ENCODE measurements at places on chromosomes 1 and 21. TPM values are rescaled to one million over a fixed set of nuclear protein-coding genes. Genes with fewer than 3 reads are reported as not detected.
A peak's percentile ranks its signal among the peaks of the same experiment; 100 is the strongest.

GRCh38 chr1:167968569-167968968 lies 31.7 kb upstream of the MPC2 start:
- no peak for DNase-seq

Gene PAPPA2
- total RNA-seq, result 14.9 TPM

Gene SFT2D2
- 47.3 TPM for total RNA-seq

Gene TEKT2
- not detected for total RNA-seq

- DNase-seq, result no peak
These were observed 137.2 kb upstream of the NGF start for GRCh38 chr1:115475252-115475651.

DNA sequence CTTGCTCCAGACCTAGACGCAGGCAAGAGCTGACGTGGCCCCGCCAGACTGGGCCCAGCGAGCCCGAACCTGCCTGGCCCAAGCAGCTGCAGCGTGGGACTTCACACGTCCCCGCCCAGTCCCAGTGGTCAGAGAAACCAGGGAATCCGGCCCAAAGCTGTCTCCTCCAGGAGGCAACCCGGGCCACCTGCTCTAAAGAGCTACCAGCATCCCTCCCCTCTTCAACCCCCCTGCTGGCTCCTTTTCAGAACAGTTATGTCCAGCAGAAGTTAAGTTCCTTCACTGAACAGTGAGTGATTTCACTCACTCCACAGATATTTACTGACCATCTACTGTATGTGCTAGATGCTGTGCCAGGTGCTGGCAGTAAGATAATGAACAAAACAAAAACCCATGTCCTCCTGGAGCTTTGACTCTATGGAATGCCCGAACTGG lies 2.1 kb upstream of the EFNA1 start:
- peak; percentile 93 for DNase-seq

DNA sequence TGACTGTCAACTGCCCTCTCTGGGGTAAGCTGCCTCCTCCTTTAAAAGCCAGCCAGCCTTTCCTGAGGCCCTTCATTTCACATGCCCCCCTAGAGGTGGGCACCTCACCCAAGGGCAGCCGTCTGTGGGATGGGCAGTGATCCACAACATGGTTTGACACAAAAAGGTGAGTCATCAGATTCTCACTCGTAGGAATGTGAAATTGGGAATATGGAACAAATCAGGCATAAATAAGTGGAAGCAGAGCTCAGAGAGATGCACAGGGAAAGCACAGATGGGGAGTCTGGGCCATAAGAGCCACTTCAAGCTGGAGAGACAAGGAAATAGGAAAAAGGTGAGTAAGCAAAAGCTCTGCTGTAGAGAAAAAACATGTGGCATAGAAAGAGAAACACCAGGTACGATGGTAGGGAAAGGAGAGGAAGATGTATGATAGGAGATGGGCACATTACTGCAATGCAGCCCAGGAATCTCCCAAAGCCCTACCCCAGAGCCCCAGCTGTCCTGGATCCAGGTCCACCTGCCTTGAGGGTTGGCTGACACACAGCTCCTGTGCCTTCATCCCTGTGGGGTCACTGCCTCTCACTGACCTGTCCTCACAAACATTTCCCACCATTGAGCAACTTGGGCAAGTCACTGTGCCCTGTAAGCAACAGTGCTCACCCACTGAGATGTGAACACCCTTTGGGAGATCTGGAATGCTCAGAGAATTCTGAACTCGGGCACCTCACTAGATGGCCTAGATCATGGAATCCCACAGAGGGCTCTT lies 86.6 kb downstream of the ASTN1 start:
- no peak for DNase-seq

Gene PDC
- total RNA-seq, result not detected

DNA sequence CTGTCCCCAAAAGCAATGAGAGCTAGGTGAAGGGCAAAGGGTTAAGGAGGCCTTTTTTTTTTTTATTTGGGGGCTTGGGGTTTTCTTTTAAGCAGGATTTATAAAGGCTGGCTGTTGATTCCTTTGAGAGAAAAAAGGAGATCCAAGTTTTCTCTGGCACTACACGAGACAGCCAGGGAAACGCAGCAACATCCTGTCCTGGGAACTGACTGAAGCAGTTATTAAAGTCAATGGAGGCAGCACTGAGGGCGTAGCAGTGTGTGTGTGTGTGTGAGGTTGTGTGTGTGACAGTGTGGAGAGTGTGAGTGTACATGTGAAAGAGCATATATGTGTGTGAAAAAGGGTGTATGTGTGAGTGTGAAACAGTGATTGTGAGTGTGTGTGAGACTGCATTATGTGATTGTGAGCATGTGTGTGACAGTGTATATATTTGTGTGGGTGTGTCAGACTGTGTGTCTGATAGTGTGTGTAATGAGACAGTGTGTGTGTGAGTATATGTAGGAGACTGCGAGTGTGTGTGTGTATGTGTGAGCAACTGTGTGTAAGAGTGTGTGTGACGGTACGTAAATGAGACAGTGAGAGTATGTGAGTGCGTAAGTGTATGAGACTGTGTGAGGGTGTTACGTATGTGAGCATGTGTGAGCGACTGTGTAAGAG lies 65.9 kb upstream of the TIAM1 start:
- no peak for DNase-seq

Gene OR2AK2
- not detected for total RNA-seq

DNA sequence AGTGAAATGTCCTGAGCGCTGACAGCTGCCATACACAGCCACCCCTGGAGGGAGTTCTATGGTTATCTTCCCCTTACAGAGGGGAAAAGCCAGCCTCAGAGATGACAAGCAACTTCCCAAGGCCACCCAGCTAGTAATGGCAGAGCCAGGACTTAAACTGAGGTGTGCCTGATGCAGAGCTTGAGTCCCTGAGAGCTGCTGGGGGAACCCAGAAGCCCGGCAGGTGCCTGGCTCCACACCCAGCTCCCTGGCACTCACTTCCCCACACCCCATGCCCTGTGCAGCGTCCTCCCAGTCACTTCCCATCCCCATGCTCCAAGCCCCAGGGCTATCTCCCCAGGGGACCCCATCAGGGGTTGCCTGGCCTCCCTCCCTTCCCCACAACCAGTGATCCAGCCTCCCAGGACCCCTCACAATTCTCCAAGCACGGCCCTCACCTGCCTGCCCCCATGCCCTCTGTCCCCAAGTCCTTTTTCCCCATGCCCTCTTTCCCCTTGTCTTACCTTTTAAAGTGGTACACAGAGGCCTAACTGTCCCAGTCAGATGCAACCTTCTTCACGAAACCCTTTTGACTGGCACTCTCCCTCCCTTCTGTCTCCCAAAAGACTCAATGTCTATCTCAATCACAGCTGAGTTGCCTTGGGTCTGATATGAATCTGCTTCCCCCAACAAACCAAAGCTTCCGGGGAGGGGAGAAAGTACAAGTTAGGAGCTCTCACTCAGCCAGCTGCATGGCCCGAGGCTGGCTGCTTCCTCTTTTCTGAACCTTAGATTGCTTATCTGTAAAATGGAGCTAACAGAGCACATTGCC lies 39.8 kb upstream of the LRP8 start:
- DNase-seq, result no peak

DNA sequence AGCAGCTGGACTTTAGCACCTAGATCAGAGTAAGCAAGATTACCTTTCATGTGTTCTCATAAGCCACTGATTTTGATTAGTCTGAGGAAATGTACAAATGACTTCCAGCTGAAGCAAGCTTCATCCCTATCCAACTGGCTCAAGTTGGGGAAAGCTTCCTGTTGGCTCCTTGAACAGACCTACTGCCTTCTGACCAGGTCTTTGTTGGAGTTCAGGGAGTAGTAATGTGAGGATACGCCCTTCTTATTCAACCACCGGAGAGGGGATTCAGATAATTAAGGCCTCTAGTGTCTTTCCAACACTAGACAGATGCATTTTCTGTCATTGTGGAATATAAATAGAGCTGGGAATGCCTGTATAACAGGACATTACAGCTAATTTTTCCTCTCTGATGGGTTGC lies 268.9 kb downstream of the TGFB2 start:
- DNase-seq, result no peak

DNA sequence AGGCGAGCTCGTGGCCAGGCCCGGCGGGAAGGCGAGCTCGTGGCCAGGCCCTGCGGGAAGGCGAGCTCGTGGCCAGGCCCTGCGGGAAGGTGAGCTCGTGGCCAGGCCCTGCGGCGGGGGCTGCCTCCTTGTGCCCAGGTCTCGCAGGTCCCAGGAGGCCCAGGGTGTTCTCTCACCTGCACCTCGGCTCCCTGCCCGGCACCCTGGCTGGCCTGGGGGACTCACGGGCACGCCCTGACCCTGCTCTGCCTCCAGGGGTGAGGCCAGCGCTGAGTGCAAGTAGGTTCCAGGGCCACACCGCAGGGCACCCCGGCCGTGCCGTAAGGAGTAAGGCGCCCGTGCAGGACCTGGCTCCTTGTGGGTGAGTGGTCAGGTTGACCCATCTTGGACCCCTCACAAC lies 4.4 kb downstream of the SDF4 start:
- no peak for DNase-seq

DNA sequence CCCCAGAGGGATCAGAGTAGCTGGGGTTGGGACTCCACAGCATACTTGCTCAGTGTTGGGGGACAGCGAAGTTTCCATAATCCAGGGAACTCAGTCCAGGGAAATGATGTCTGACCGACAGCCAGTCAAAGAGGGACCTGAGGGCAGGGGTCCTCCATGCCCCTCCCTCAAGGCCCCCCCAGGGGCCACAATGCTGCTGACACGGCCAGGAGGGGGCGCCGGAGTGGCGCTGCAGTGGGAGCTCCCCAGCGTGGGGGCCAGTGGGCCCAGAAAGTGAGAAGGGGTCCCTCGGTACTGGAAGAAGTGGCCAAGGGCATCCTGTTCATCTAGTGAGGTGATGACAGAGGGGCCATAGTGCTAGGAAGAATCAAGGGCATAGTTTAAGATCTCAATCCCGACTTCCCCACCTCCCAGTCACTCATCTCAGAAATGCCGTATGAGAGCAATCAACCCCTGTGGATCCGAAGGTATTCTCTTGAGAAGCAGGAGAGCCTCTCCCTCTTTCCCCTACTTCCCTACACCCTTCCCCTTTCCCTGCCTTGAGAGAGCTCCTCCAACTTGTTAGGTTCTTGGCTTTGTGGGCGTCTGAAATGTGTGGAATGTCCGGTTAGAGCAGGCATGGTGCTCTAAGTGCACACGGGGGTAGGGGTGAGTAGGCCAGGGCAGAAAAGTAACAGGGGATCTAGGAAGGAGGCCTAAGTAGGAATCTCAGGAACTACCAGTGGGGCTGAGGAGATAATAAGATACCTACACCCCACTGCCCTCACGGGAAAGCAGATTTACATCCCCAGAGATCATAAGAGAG lies 4.1 kb downstream of the NUDT17 start:
- DNase-seq, result peak; percentile 59

DNA sequence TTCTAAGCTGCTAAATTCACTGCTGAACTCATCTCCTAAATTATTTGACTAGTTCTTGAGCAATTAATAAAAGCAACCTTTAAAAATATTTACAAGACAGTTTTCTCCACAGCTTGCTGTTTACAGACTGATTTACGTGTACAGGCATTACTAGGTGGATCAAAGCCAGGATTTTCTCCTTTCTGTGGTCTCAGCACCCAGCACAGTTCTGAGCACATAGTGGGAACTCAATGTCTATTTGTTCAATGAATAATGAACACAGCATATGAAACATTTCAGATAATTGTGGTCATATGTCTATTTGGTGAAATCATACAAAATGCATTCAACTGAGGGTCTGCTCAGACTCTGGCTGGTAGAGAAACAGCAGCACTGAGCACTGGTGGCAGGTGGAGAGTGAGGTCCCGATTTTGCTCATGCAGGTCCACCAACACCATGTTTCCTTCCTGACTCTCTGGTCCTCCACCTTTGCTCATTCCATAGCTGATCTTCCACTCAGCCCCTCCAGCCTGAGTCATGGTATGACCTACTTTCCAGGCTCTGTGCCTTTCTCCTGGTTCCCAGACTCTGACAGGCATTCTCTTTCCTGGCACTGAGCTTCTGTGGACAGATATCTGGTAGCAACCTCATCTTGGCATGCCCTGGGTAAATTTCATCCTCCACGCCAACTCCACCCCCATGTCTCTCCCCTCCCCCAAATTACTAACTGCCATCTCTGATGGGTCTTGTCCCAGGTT lies 311.3 kb downstream of the TGFB2 start:
- DNase-seq, result no peak

- DNase-seq, result peak; percentile 7
These were observed 9.0 kb downstream of the NSL1 start for GRCh38 chr1:212782422-212783154.

DNA sequence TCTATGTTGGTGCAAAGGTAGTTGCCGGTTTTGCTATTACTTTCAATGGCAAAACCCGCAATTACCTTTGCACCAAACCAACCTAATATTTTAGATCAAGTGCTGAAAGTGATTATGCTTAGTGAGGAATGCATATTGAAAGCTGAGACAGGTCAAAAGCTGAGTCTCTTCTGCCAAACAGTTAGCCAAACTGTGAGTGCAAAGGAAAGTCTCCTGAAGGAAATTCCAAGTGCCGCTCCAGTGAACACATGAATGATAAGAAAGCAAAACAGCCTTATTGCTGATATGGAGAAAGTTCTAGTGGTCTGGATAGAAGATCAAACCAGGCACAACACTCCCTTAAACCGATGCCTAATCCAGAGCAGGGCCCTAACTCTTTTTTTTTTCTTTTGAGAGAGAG lies 83.1 kb upstream of the ERRFI1 start:
- no peak for DNase-seq

DNA sequence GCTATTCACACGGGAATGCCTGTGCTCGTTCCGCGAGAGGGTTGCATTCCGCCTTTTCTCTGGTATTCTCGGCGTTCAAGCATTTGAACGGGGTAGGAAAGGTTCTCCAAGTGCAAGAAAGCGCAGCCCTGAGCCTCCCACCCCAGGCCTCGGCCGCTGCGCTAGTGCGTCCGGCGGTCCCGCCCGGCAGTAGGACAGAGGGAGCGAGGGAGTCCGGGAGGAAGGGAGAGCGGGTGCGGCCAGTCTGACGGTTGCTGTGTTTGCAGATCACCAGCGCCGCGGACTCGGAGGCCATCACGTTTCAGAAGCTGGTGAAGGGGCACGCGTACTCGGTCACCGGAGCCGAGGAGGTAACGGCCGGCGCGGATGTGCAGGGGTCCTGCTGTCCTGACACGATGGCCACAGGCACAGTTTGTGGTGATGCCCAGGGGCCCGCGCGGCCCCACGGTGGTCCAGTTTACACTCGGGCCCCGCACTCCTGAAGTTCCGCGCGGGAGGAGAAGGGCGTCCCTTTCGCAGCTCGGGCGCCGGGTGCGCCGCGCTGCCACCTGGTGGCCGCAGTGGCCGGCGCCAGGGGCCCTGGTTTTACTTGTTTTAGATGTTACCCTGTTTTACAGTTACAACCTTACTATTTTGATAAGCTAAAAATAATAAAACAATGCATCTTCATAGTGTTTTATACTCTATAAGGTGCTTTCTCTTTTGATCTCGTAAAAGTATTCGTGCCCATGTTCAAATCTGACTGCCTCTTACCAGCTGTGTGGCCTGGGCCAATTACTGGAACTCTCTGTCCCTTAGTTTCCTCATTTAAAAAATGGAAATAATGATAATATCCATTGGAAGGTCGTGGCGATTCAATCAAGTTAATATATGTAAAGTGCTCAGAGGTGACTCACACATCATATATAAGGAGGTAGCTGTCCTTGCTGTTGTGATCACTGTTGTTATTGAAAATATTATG lies 36.7 kb downstream of the CAPN2 start:
- no peak for DNase-seq

Measured in mammary epithelial cell (primary cell).